Breast epithelium (tissue), 4 donors: ENCODE measurements at places on chromosomes 12 and 14.

- no peak for DNase-seq
These were observed 44.4 kb downstream of the GIT2 start for GRCh38 chr12:109951751-109952150.

DNA sequence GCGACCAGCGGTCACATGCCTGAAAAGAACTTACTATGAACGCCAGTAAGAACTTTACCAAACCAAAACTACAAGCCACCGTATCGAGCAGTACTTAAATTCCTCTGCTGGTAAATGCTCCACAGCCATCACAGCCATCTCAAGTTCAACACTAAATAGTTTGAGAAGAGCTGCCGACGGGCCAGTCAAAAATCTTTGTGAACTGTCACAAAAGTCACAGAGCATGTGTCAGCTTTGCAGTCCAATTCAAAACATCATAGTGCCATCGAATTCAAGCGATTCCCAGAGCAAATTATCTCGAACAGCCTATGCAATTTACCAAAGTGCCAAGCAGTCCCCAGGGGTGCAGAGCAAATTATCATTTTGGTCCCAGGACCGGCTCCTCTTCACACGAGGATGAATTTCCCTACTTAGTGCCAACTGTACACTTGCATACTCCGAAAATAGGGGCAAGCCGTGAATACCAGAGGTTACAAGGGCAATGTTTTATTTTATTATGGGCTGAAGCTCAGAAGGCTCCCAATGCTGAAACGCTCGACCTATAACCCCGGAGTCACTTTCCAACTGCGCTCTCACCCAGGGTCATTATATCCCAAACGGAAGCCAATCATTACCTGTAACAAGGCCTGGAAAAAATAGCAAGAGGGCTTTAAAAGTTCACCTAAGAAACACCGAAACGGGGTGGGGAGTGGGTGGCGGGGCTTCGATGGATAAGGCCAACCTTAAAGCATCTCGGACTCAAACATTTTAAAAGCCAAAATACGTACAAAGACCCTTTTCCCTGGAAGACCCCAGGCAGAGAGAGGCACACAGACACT is 1.1 kb downstream of the LRP6 start:
- no peak for DNase-seq

DNA sequence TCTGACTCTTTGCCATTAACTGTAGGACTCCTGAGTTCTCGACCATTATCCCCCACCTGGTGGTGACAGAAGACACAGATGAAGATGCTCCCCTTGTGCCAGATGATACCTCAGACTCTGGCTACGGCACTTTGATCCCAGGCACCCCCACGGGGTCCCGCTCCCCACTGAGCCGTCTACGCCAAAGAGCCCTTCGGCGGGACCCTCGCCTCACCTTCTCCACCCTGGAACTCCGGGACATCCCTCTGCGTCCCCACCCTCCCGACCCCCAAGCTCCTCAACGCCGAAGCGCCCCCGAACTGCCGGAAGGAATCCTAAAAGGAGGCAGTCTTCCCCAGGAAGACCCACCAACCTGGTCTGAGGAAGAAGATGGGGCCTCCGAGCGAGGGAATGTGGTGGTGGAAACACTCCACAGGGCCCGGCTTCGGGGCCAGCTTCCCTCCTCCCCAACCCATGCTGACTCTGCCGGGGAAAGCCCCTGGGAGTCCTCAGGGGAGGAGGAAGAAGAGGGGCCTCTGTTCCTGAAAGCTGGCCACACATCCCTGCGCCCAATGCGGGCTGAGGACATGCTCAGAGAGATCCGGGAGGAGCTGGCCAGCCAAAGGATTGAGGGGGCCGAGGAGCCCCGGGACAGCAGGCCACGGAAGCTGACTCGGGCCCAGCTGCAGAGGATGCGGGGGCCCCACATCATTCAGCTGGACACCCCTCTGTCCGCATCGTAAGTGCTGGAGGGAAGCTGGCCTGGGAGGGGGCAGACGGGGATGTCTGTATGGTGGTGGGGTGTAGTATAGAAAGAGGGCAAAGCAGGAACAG is 14.4 kb downstream of the TNFRSF1A start:
- DNase-seq: no peak

- DNase-seq: no peak
These were observed 874 bp downstream of the CDC42BPB start for GRCh38 chr14:103056322-103057027.

- DNase-seq: no peak
These were observed 376.0 kb upstream of the LRFN5 start for GRCh38 chr14:41230683-41231082.

GRCh38 chr12:27814851-27815591 is 35.0 kb upstream of the MANSC4 start:
- no peak for DNase-seq
